ENCODE measurements at places on chromosomes 2 and 18.

- DNase-seq, result no peak
Observed at GRCh38 chr2:59744436-59744835, 809.0 kb downstream of the BCL11A start.

DNA sequence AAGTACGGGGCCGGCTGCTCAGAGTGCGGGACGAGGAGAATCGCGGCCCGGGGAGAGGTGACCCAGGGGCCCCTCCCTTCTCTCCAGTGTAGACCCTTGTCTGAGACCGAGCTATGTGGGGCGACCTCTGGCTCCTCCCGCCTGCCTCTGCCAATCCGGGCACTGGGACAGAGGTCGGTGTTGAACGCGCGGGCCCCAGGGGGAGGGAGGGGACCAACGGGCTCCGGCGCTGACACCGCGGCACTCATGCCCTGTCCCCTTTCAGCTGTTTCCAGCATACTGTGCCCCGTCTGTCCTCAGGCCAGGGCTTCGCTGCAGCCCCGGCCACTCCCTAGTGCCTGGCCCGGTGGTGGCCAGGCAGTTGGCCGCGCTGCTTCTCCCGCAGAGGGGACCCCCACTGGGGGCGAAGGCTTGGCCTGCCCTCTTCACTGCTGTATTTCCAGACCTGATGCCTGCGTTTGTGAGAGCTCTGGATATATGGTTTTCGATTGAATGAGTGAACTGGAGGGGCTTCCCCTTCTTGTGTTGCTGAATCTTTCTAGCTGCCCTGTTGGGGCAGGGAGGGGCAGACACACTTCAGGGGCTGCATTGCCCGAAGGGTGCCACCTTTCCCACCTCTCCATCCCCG lies 809 bp downstream of the DBI start:
- DNase-seq, result peak; percentile 84

DNA sequence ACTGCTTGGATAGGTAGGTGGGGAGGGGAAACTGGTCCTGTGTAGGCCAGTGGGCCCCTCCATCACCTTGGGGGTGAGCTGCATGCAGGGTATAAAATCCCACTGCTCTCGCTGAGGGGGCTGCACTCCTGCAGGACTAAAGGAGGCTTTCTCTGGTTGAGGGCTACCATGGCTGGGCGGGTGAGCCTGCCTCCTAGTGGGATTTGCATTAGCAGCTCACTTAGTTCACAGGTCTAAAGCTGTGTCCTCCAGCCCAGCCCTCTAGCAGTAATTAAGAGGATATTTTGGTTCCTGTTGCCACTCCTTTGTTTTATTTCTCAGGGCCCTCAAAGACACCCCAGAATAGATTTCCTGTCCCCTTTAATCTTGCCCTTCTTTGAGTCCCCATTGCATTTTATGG lies 24.6 kb downstream of the TMEM127 start:
- DNase-seq, result no peak

GRCh38 chr2:181848261-181848886 lies 43.2 kb upstream of the ITPRID2 start:
- no peak for DNase-seq
